ENCODE measurements at places on chromosomes 2 and 18.

GRCh38 chr2:101360232-101360631 is 27.1 kb downstream of the CREG2 start:
- no peak overlapping the region for H3K27ac ChIP-seq
- DNase-seq, result no peak
- no peaks in the 10 kb centered on the region for H3K27me3 ChIP-seq
- H3K36me3 ChIP-seq, result no peaks in the 10 kb centered on the region
- H3K4me1 ChIP-seq, result peaks cover 6% of the 10 kb centered on the region

- H3K4me3 ChIP-seq, result no peak overlapping the region
- H3K27me3 ChIP-seq, result no peaks in the 10 kb centered on the region
- H3K4me1 ChIP-seq, result no peaks in the 10 kb centered on the region
- no peak for DNase-seq
- no peaks in the 10 kb centered on the region for H3K36me3 ChIP-seq
Measured at GRCh38 chr18:59655676-59656075, 41.5 kb downstream of the CCBE1 start.

GRCh38 chr18:71370671-71371445 is 1082.0 kb downstream of the SOCS6 start:
- H3K4me3 ChIP-seq, result no peak overlapping the region

DNA sequence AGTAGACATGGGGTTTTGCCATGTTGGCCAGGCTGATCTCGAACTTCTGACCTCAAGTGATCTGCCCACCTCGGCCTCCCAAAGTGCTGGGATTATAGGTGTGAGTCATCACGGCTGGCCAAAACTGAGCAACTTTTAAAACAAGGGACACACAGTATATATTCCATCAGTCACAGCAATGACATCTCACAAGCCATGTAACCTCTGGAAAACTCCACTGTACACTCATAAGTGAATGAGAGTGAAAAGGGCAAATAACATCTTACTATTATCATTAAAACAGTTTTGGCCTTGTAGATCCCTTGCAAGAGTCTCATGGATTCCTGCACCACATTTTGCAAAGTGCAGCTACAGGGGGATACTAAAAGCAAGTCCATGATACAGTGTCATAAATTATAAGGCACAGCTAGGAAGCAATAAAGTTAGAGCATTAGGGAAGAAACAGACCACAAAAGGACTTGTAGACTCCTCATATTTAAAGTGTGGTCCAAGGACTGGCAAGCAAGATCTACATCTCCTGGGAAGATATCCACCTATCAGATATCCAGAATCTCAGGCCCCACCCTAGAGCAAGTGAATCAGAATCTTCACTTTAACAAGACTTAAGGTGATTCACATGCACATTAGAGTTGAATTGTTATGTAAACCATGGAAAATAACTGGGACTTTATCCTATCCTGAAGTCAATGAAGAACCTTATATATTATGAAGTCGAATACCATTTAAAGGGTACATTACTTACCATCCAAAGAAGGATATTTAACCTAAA is 5.7 kb downstream of the SMC6 start:
- no peak for DNase-seq
- H3K27me3 ChIP-seq, result no peaks in the 10 kb centered on the region
- H3K4me1 ChIP-seq, result peaks cover 12% of the 10 kb centered on the region
- H3K36me3 ChIP-seq, result no peaks in the 10 kb centered on the region

- H3K27ac ChIP-seq, result no peak overlapping the region
- peaks cover 13% of the 10 kb centered on the region for H3K36me3 ChIP-seq
- H3K27me3 ChIP-seq, result no peaks in the 10 kb centered on the region
- H3K4me1 ChIP-seq, result peaks cover 18% of the 10 kb centered on the region
Measured at GRCh38 chr2:68824831-68825230, 46.4 kb downstream of the BMP10 start.

All from suprapubic skin (tissue), 4 donors.